ENCODE measurements at places on chromosomes 5 and 9.

DNA sequence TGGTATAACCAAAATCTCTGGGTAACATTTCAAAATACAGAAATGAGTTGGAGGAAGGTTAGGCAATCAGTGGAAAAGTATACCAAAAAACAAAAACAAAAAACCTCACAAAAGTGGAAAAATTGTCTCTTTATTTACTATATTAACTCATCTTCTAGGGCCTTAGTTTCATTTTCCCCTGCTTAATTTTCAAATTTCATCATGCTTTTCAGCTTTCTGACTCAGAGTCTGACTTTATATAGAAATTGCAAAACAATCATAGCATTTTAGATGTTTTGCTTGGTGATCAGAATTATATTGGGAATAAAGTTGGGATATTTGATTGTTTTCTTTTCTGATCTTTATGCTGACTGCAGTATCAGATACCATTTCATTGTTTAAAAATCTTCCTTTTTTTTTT, 257.0 kb upstream of the PRR16 start:
- DNase-seq = peak; percentile 79

GRCh38 chr5:172278356-172278755, 5.2 kb downstream of the UBTD2 start:
- DNase-seq = no peak

DNA sequence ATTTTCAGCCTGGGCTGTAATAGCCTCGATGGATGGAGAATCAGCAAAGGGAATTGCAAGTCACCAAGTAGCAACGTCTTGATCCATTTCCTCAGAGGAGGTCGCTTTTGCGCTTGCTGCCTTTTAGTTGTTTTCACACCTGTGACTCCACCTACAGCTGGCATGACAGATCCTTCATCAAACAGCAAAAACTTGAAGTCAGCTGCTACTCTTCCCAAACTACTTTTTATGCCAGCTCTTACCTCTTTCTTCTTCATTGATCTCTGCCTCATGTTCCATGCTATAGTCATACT, 107.7 kb downstream of the MAT2B start:
- no peak for DNase-seq

GRCh38 chr5:131357739-131358561, 94.1 kb downstream of the CDC42SE2 start:
- DNase-seq = peak; percentile 88

DNA sequence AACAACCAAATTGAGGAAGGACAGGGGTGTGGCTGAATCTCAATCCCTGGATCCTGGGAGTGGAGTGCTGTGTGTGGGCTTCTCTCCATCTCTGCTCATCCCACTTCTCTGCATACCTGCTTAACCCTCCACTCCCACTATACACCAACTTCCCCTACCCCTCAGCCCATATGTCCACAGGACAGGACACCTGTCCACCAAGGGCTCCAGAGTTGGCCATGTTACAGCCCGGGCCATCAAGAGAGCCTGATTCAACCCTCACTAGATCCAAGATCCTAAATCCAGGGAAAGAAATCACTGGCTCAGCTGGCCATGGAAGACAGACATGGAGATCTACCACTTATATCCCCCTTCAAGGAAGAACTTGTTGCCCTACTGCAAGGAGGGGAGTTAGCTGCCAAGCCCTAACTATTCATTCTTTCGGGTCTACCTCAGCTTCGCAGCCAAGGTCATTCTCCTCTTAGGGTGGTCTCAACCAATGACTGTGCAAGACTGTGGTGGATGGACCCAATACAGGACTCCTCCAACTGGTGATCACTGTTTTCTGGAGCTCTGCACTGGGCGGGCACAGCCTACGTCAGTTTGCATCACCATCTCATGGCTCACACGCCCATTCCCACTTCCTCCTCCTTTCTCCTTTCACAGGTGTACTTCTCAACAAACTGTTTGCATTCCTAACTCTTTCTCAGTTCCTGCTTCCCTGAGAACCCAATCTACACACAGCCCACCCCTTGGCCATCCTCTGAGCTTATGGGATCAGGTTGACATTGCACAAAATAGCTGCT, 53.7 kb upstream of the ZBTB43 start:
- no peak for DNase-seq

GRCh38 chr5:137856201-137856600, 11.5 kb upstream of the MYOT start:
- no peak for DNase-seq

- DNase-seq = no peak
These were observed 188.4 kb downstream of the GLIS3 start for GRCh38 chr9:4111233-4112008.

DNA sequence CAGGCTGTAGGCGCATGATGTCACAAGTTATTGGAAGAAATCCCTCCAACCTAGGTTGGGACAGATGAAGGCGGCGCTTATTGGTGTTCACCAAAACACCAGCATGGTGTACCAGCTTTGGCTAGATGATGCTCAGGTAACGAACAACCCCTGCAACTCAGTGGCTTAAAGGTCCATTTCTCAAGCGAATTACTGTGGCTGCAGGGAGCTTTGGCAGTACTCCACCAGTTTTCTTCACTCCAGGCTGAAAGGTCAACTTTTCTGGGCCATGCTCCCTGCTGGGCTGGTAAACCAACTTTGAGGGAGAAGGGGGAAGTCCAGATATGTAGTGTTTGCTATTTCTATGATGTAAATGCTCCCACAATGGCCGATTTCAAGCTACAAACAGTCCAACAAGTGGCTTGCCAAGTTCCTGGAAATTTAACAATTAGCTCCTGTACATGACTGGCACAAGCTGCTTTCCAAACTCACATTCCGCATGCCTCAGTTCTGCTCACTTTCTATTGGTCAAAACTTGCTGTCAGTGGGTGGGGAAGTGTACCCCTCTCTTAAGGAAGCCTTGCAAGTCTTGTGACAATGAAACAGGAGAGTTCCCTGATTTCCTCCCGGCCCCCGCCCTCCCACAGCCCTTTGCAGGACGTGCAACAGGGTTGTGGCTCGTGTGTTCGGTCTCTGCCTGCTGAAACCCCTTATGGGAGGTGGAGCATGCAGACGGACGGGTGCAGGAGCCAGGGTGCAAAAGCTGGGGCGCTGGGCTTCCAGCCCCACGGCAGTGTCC, 588 bp upstream of the ZBED3 start:
- peak; percentile 85 for DNase-seq

- DNase-seq = no peak
These were observed 1.7 kb downstream of the CANX start for GRCh38 chr5:179700401-179700918.

GRCh38 chr9:136093995-136094881, 851 bp downstream of the NACC2 start:
- DNase-seq = peak; percentile 65

- peak; percentile 54 for DNase-seq
These were observed 100.0 kb upstream of the IL6ST start for GRCh38 chr5:56094579-56095361.

- DNase-seq = peak; percentile 77
These were observed at the start of gene N4BP3 for GRCh38 chr5:178113141-178113787. Gene N4BP3 (plus strand): TSS chr5:178113532. CDS start chr5:178119584, 6,052 bp downstream.
